AG04450 (cell line): ENCODE measurements at places on chromosomes 1 and 21.

- no peak for DNase-seq
Measured at GRCh38 chr21:41715649-41716281, 51.1 kb downstream of the RIPK4 start.

DNA sequence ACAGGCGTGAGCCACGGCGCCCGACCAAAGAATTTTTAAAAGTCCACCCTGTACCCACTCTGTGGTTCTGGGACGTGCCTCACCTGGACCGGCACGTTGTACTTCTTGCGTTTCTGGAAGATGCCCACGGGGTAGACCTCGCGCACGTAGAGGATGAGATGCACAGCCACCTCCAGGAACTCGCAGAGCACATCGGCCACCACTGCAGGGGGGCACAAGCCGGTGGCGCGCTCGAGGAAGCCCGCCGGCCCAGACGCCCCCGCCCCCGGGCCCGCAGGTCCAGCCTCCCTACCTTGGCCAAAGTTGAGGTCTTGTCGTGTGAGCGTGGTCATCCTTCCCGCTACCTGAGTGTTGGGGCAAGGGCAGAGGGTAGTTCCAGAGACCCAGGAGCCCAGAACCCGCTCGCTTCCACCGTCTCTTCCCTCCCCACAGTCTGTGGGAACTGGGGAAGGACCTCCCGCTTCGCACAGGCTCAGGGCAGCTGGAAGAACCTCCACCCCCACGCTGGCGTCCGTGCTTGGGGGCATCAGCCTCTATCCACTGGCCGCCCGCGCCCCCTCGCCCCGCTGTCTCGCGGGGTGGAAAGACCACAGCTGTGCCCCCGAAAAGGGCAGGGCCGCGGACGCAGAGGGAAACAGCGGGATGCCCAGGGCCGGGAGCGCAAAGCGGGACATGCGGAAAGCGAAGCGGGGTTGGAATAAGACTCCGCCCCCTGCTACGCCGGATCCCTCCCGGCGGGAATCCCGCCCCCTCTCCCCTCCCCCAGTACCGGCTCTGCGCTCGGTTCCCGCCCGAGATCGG, 478 bp downstream of the MAD2L2 start:
- DNase-seq = no peak

DNA sequence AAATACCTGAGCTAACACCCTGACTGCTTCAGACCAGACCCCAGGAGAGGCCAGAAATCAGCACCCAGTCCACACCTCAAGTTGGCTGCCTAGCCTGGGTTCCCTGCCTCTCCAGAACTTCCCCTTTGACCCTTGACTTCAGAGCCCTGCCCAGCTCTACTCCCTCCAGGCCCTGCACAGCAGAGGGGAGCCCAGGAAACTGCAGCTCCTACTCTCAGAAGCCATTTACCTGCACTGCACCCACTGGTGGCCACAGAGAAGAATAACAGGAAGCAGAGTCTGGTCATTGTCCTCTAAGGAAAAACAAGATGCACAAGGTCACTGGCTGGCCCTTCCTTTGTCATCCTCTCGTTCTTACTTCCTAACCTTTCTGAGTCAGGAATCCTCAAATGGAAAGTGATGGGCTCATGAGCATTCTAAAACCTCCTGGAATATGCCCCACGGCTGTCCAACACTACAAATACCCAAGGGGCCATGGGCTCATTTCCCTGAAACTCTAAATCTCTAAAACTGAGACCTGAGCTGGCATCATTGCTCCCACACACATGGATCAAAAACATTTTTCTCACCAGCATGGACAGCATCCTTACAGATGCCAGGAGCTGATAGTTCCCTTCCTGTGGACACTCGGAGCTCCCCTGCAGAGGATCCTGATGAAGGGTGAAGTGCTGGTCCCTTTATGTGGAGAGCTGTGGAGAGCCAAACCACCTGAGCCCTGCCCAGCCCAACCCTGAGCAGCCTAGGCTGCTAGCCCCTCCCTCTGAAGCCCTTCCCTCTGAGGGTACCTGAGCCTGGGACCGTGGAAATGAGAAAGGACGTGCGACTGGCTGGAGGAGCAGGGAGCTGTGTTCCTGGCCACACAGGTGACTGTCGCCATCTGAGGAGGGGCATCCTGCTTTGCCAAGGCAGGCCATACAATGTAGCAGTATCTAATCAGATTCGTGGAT, at the start of gene ITLN2:
Gene ITLN2 (minus strand): TSS at position 652 of the 947 bp plus-strand sequence. CDS start 68 bp downstream, at position 584.
- no peak for DNase-seq

DNA sequence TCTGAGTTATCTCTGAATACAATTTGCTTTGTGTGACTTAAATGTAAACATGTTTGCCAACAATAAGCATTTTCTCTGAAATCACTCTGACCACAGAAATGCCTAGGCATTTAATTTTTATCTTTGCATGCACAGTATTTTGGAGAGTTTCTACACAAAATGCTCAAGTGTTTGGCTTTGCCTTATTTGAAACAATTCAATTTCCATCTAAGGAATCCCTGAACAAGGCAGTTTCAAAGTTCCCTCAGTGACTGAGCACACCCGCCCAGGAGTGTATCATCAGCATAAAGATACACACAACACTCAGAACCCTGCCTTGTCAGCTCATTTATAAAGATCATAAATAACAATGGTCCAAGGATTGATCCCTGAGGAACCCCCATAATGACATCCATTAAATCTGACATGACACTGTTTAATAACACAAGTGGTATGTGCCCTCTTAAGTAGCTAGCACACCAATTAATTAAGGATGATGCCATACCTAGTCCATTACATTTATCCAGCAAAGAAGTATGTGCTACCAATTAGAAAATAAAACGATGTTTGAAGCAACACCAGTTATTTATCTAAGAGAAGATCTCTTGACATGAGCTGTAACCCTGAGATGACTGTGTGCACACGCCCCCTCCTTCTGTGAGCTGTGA, 585.8 kb downstream of the ADGRL2 start:
- no peak for DNase-seq

DNA sequence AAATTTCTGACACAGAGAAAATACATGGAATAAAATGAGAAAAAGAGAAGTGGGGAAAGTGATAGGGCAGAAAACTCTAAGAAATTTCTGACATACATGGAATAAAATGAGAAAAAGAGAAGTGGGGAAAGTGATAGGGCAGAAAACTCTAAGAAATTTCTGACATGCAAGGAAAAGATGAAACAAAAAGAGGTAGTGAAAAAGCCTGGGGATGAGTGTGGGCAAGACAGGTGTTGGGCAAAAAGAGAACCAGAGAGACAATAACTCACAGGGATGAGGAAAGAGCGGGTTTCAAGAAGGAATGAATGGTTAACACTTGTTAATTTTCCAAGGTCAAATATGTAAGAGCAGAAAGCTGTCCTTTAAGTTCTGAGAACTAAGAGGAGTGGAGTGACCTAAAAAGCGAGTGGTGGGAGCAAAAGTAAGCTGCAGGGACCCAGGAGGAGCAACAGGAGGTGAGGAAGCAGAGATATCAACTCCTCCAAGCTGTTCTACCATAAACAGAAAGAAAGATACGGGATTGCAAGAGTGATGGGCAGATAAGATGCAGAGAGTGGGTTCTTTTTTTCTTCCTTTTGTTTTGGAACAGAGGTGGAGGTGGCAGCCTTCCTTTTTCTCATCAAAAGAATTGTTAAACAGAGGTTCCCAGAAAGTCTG, 29.9 kb upstream of the EXO1 start:
- no peak for DNase-seq

DNA sequence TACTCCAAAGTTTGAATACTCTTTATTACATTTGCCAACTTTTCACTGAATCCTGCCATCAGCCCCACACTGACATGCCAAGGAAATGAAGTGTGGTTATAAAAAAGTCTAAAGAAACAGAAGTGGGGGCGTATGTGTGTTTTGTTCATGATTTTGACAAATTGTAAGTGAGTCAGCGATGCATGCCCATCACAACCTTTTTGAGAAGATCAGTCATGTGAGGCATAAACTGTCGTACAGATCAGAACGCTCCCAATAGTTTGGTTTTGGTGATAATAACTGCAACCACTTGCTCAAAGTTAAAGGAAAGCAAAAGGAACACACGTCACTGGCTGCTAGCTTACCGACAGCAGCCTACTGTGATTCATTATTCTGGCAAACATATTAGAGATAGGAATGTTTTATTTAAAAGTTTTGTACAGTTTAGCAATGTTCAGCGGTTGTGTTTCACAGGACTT, 95.6 kb downstream of the RGS2 start:
- peak; percentile 64 for DNase-seq

GRCh38 chr1:23533246-23534023, 2.4 kb upstream of the E2F2 start:
- no peak for DNase-seq

DNA sequence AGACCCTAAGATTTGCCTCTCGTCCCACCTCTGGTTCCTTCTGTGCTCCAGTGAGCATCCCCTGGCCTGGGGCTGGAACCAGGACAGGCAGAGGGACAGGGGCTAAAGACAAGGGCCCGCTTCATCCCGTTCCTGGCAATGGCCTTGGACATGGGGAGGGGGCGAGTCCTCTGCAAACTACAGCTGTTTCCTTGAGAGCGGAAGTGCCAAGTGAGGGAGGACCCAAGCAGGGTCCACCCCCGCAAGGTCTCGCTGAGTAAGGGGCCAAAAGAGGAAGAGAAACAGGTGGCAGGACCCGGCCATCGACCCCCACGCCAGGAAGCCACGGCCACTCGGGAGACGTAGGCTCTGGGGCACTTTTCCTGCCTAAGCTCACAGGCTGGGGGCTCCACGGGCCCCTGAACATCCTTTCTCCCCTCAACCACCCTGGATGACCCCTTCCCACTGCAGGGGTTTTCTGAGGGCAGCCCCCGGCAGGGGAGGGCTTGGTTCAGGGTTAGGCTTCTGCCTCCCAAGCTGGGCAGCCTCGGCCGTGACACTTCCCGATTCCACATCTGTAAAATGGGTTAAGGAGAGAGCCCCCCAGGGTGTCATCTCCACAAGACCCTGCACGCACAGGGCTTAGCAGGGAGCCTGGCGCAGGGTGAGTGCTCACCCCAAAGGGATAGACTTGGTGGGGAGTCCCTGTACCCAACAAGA, 17.9 kb upstream of the PLEKHG5 start:
- no peak for DNase-seq

- no peak for DNase-seq
Measured at GRCh38 chr1:59079434-59080140, 217.3 kb upstream of the FGGY start.

DNA sequence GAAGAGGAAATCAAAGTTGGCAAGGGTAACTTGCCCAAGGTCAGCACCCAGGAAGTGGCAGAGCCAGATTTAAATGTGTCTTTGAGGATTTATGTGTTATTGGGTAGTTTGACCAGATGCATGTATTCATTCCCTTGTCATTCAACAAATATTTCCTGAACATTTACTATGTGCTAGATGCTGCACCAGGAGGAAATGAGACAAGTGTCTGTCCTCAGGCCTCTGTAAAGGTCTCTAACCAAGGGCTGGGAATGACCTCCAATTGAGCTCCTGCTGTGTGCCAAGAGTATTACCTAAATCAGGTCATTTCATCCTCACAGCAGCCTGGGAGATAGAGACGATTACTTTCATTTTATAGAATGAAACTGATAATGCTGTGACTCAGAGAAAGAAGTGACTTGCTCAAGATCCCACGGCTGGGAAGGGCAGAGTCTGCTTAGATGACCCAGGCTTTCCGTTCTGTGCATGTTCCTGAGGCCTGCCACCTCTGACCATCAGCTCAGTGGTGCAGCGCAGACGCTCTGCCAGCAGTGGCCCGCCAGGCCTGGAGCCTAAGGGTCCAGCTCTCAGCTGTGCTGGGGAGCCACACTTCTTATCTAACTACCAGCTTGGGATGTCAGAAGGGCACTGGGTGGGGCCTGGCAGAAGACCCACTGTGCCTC, 3.5 kb upstream of the TTC22 start:
- DNase-seq = no peak

GRCh38 chr21:27572696-27573095, 605.8 kb upstream of the ADAMTS5 start:
- peak; percentile 34 for DNase-seq

DNA sequence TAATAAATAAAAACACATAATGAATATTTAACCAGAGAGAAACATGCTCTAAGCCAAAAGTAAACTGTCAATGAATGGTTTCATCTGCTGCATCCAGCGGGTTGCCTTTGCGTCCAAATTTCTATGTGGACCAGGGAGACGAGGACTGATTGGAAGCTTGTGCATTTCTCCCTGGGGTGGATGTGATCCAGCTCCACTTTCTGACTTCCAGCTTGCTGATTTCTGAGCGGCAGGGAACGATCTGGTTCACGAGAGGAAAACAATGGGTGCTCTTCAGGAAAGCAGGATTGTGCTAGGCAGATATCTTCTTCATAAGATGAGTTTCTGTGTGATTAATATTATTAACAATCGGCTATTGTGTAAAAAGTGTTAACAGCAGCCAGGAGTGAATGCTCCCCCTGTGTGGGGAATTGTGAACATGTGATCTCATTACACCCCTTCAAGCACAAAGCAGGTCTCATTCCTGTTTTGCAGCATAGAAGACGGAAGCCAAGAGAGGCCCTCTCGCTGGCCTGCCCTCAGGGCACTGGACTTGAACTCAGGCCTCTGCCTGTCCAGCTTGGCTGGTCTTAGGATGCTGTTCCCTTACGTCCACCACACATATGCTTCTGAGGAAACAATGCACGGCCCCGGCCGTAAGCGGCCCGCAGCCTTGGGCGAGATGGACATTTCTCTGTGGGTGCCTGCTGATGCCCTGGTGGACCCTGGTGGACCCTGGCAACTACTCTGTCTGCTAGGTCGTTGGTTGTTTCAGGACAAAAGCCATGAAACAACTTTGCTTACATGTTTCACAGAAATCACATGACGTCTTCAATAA, 183.4 kb upstream of the C1orf174 start:
- DNase-seq = no peak

DNA sequence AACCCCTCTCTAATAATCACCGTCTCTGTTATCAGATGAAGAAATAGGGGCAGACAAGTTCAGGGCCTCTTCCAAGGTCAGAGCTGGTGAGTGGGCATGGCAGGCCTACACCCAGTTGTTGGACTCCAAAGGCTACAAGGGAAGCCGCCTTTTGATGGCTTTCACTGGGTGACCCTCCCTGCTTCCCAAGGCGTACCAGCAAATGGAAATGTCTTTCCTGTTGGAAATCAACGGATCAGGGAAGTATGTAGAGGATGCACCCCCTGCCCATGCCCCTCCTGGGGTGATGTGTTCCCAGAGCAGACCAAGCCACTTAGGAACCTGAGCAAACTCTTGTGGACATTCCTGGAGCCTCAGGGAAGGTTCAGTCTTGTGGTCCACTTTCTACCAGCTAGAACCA, 47.4 kb downstream of the LGR6 start:
- DNase-seq = no peak

- DNase-seq = peak; percentile 97
Measured at GRCh38 chr1:209884665-209885117, 53.3 kb upstream of the SYT14 start.

DNA sequence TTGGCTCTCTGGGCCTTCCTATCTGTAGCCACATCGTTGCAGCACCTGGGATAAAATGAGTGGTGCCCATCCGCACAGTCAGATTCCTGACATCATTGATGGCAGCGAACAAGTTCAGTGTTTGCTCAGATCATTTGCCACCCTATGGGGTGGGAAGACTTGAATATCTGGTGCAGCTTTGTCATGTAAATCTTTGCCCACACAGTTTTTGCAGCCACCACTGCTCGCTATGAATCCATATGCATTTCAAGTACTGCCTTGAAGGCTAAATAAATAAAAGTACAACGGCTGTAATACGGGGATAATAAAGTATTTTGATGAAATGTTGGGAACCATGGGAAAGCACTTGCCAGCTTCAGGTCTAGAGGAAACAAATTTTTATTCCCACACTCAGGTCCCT, 56.3 kb upstream of the COA6 start:
- no peak for DNase-seq
